ENCODE measurements at places on chromosomes 2 and 18. TPM values are rescaled to one million over a fixed set of nuclear protein-coding genes. Genes with fewer than 3 reads are reported as not detected.
A peak's percentile ranks its signal among the peaks of the same experiment; 100 is the strongest.

GRCh38 chr2:33859176-33859575 lies 260.1 kb upstream of the FAM98A start:
- no peak for DNase-seq
- no peaks in the 10 kb centered on the region for H3K27me3 ChIP-seq
- no peaks in the 10 kb centered on the region for H3K36me3 ChIP-seq
- peaks cover 3% of the 10 kb centered on the region for H3K4me1 ChIP-seq

- no peak for DNase-seq
- H3K4me1 ChIP-seq = peaks cover 10% of the 10 kb centered on the region
These were observed 82.2 kb downstream of the ASAP2 start for GRCh38 chr2:9288681-9289338.

DNA sequence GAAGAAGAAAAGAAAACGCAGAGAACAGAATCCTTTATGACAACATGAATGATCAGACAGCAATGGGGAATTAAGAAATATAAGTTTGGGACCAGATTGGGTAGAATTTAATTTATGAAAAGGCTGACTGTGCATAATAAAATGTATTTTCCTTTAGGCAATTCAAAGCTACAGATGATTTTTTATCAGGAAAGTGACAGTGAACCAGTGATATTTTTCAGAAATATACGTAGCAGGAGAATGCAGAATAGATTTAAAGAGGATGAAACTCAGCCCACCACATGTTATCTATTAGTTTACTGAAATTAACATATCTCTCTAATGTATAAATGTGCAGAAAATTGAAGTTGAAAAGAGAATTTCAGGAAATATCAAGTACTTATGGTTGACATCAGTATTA lies 110.0 kb downstream of the SCN2A start:
- no peak overlapping the region for H3K4me3 ChIP-seq
- H3K27ac ChIP-seq = no peak overlapping the region
- no peak for DNase-seq
- no peaks in the 10 kb centered on the region for H3K36me3 ChIP-seq
- no peaks in the 10 kb centered on the region for H3K27me3 ChIP-seq

DNA sequence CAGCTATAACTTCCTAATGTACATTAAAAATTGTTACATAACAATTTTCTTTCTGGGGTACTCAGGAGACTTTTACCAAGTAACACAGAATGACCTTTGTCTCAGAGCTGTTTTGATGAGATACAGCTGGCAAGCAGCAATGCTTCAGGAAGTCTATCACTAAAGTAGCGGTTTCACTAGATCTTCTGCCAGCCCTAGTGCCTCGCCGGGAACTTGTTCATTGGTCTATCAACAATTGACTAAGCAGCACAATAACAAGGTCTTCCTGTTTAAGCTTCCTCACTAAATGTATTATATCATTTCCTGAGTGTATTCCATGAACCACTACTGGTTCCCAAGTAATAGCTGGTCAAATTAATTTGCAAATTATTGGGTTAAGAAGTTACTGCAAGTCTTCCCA lies 69.2 kb downstream of the TRIP12 start:
- no peak overlapping the region for H3K4me3 ChIP-seq
- H3K27ac ChIP-seq = no peak overlapping the region
- DNase-seq = peak; percentile 59

GRCh38 chr2:209426432-209426831 lies 2.6 kb downstream of the MAP2 start:
- H3K36me3 ChIP-seq = no peaks in the 10 kb centered on the region
- no peak for DNase-seq
- H3K4me3 ChIP-seq = no peak overlapping the region
- H3K4me1 ChIP-seq = no peaks in the 10 kb centered on the region
- no peaks in the 10 kb centered on the region for H3K27me3 ChIP-seq

DNA sequence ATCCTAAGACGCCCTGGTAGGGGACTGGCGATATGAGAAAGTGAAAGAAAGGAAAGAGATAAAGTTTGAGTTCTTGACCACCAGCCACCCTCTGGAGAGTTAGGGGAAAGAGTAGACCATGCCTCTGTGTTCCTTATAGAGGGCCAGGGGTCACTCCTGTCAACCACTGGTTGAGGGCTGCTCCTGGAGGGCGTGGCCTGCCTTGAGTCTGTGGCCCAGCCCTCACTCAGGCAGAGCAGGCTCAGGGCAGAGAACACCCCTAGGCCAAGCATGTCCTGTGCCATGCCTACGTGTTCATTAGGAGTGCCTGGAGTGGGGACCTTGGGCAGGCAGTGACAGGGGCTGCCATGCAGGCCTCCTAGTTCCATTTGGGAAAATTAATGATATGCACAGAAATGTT lies 161.1 kb upstream of the EPB41L3 start:
- no peaks in the 10 kb centered on the region for H3K36me3 ChIP-seq
- no peak overlapping the region for H3K27ac ChIP-seq
- H3K4me1 ChIP-seq = no peaks in the 10 kb centered on the region
- H3K4me3 ChIP-seq = no peak overlapping the region
- no peak for DNase-seq

MC5R gene
- not detected for total RNA-seq

MEP1B gene
- total RNA-seq = not detected

- no peaks in the 10 kb centered on the region for H3K4me1 ChIP-seq
- H3K27ac ChIP-seq = no peak overlapping the region
- no peak overlapping the region for H3K4me3 ChIP-seq
- no peak for DNase-seq
- no peaks in the 10 kb centered on the region for H3K36me3 ChIP-seq
These were observed 1752.4 kb upstream of the CELF4 start for GRCh38 chr18:39318008-39318407.

GCG gene
- total RNA-seq = 0.62 TPM

GRCh38 chr18:25592804-25593360 lies 240.9 kb upstream of the ZNF521 start:
- no peak overlapping the region for H3K27ac ChIP-seq
- H3K27me3 ChIP-seq = no peaks in the 10 kb centered on the region

DNA sequence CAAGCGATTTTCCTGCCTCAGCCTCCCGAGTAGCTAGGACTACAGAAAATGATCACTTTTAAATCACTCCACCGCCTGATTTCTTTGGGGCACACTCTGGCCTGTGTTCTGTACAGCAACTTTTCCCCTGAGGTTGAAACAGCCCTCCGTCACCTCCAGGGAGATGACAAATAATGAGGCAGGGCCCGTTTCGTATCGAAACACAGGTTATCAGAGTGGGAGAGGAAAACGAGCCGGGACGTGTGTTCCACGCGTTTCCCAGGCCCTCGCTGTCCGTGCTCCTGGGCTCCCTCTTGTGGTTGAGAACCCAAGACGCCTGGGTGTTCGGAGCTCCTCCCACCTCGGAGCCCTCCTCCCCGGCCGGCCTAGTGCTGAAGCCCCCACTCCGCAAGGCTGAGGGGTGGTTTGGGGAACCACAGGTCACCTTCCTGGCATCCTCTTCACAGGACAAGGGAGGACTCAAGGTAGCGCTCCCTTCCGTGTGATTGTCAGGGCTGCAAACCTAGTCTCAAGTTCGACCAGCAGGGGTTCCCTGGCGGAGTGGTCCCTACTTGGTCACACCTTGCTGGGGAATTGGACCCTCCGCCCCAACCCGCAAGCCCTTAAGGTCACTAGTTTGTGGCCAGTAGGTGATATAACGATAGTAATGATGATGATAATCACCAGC lies 12.8 kb downstream of the ATP6V1B1 start:
- no peak overlapping the region for H3K27ac ChIP-seq
- H3K36me3 ChIP-seq = no peaks in the 10 kb centered on the region
- no peaks in the 10 kb centered on the region for H3K27me3 ChIP-seq
- peak; percentile 85 for DNase-seq

STAT4 gene
- 7.7 TPM for total RNA-seq

WDR43 gene
- total RNA-seq = 41.4 TPM

GRCh38 chr18:79326413-79327198 lies 69.1 kb upstream of the NFATC1 start:
- no peaks in the 10 kb centered on the region for H3K4me1 ChIP-seq
- H3K4me3 ChIP-seq = no peak overlapping the region
- H3K36me3 ChIP-seq = peaks cover 2% of the 10 kb centered on the region
- no peaks in the 10 kb centered on the region for H3K27me3 ChIP-seq
- no peak for DNase-seq

DNA sequence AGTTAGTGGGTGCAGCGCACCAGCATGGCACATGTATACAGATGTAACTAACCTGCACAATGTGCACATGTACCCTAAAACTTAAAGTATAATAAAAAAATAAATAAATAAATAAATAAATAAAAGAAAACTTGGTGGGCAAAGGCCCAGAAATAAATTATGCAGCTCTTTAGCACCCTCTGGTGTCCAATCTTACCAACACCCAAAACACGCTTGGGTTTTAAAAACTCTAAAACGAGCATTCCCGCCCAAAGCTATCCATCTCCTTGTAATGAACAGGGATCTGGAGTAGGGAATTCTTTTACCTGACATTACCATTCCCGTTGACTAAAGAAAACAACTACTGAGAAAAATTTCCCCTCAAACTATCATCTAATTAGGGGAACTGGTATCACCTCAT lies 2005.9 kb upstream of the CELF4 start:
- H3K4me1 ChIP-seq = no peaks in the 10 kb centered on the region
- H3K36me3 ChIP-seq = no peaks in the 10 kb centered on the region
- no peak overlapping the region for H3K27ac ChIP-seq

C2orf81 gene
- total RNA-seq = 1.4 TPM

DNA sequence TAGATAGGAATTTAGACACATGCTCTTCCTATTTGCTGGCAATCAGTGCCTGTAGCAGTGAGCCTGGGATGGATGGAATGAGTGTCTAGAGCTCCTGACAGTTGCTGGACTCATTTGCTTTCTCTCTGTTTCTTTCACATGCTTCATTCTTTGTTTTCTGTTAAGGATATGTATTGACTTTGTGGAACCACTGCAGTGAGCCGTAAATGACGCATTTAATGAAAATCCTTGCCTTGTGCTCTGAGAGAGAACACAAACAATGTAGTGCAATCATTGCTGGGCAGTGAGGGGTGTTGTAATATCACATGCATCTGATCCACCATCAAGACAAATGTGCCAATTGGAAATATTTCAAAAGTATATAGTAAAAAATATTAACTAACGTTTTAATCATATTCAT lies 25.2 kb upstream of the CDH20 start:
- no peak for DNase-seq
- H3K27me3 ChIP-seq = no peaks in the 10 kb centered on the region
- H3K27ac ChIP-seq = no peak overlapping the region
- H3K4me3 ChIP-seq = no peak overlapping the region
- no peaks in the 10 kb centered on the region for H3K4me1 ChIP-seq

DNA sequence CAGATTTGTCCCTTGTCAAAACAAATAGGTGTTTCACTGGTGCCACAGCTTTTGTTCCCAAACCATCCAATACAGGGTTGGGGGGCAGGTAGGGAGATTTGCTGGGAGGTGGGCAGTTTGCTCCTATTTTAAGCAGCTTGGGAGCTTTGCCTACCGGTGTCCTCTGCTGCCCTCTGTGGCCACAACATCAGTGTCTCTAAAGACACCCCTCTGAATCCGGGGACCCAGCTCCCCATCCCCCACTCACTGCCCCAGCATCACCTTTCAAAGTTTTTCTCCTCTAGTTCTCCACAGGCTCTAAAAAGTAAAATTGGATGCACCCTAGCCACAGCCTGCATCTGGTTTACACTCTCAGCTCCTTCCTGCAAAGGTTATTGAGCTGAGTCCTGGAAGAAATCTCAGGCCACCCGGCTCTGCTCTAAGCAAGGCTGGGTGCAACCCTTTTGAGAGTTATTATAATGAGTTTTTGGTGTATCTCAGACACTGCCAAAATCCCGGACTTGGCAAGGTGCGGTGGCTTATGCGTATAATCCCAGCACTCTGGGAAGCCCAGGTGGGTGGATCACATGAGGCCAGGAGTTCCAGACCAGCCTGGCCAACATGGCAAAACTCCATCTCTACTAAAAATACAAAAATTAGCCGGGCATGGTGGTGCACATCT lies 2.9 kb upstream of the EPAS1 start:
- no peak for DNase-seq
- no peaks in the 10 kb centered on the region for H3K27me3 ChIP-seq
- H3K27ac ChIP-seq = no peak overlapping the region
- no peaks in the 10 kb centered on the region for H3K36me3 ChIP-seq

REG3A gene
- 4.1 TPM for total RNA-seq

GRCh38 chr2:126776255-126776654 lies 120.3 kb downstream of the GYPC start:
- H3K27me3 ChIP-seq = no peaks in the 10 kb centered on the region
- no peak overlapping the region for H3K27ac ChIP-seq
- no peak for DNase-seq
- no peaks in the 10 kb centered on the region for H3K4me1 ChIP-seq

DNA sequence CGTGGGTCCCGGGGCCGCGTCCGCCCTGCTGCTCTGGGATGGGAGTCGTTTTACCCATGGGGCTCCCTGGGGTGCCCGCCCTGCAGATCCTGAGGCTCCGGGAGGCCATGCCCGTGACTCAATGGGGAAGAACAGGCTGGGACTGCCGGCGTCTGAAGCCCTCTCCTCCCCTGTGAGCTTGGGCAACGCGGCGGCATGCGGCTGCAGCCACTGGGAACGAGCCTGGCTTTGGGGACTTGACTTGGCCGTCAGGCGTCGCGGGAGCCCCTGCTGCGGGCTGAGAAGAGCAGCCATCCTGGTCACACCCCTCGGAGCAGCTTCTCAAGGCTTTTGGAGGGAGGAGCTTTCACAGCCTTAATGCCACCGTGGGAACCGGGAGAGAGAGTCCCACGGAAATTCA lies 126.9 kb upstream of the CTDP1 start:
- H3K36me3 ChIP-seq = no peaks in the 10 kb centered on the region
- no peaks in the 10 kb centered on the region for H3K27me3 ChIP-seq
- H3K4me1 ChIP-seq = no peaks in the 10 kb centered on the region
- no peak overlapping the region for H3K4me3 ChIP-seq
- H3K27ac ChIP-seq = no peak overlapping the region

DNA sequence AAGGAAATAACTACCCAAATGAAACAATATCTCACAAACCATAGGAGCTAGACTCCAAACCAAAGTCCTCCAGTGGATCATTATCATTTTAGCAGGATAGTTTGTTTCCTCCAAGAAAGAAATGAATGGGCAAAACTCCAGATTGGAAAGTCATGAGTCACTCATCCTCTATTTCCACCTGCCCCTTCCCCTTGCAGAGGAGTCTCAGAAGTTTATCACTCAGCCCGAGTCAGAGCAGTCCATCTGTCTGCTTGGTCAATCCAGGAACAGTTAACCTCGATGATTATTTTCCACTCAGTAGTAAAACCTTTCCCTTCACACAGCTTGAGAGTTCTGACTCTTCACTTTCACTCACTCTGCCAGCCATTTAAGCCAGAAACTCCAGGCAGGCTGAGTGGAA lies 462.2 kb downstream of the BCL11A start:
- H3K36me3 ChIP-seq = no peaks in the 10 kb centered on the region
- no peak for DNase-seq
- H3K27me3 ChIP-seq = no peaks in the 10 kb centered on the region
- no peak overlapping the region for H3K27ac ChIP-seq
- H3K4me1 ChIP-seq = no peaks in the 10 kb centered on the region
- no peak overlapping the region for H3K4me3 ChIP-seq

GRCh38 chr2:237864940-237865622 lies 5.7 kb downstream of the RAMP1 start:
- no peaks in the 10 kb centered on the region for H3K27me3 ChIP-seq
- peak overlapping the region; percentile 89 for H3K27ac ChIP-seq
- H3K4me3 ChIP-seq = no peak overlapping the region
- H3K4me1 ChIP-seq = peaks cover 2% of the 10 kb centered on the region

CTNNA2 gene
- total RNA-seq = not detected

GRCh38 chr2:181523756-181524155 lies 66.6 kb downstream of the ITGA4 start:
- no peak for DNase-seq
- H3K4me1 ChIP-seq = no peaks in the 10 kb centered on the region
- no peaks in the 10 kb centered on the region for H3K27me3 ChIP-seq
- no peak overlapping the region for H3K27ac ChIP-seq
- no peak overlapping the region for H3K4me3 ChIP-seq

Measured in aorta (tissue), 5 donors.